D341Med (cell line): ENCODE measurements at places on chromosomes 7 and 10.

GRCh38 chr7:16753932-16754855 is 639 bp downstream of the TSPAN13 start:
- DNase-seq: peak; percentile 68

DNA sequence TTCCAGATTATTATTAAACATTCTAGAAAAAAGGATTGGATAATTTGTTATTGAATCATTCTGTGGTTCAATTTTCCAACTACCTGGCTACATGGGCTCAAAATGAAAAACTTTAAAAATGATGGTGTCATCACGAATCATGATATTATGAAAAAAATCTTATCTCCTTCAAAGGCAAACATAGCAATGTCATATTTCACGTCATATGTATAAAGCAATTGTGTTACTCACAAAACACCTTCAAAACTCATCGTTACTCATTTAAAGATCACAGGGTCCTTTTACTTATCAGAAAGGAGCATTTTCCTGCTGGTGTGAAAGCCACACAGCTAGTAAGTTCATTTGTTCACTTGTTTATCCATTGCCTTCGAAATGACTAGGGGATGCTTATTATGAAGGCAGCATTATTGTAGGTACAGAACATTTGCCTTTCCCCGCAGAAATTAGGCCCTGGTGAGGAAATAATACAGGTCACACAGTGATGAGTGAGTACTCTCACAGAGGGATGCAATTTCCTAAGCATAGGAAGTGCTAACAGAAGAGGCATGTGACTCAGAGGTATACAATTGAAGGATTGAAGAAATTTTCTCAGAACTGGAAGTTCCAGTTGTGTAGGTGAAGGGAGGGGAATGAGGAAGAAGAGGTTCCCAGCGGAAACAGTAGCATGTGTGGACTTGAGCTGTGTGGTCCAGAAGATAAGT is 478.7 kb downstream of the INHBA start:
- DNase-seq: no peak

- DNase-seq: no peak
These were observed 85.9 kb downstream of the AHR start for GRCh38 chr7:17384400-17384799.

GRCh38 chr7:46115410-46115809 is 194.3 kb upstream of the IGFBP3 start:
- DNase-seq: no peak

DNA sequence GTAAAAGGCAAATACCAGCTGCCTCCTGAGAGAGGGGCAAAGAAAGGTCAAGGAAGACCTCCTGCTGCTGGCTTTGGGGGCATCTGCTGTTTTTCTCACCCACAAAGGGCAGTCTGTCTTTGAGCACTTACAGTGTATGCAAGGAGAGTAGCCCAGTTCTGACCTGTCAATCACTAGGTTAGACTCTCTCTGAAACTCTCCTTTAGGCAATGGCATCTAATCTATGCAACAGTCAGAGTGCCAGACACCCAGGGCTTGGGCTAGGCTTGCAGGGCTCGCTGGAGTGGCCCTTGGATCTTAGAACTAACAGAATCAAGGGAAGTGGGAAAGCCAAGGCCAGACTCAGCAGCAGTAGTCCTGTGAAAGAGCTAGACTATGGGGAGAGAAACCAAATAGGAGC is 522.9 kb downstream of the NRG3 start:
- DNase-seq: no peak

GRCh38 chr7:128883622-128884448 is 21.2 kb downstream of the ATP6V1F start:
- peak; percentile 91 for DNase-seq

- no peak for DNase-seq
These were observed 310.3 kb upstream of the AKR1E2 start for GRCh38 chr10:4515721-4516120.

- DNase-seq: no peak
These were observed 89.8 kb downstream of the PRTFDC1 start for GRCh38 chr10:24862589-24862988.

DNA sequence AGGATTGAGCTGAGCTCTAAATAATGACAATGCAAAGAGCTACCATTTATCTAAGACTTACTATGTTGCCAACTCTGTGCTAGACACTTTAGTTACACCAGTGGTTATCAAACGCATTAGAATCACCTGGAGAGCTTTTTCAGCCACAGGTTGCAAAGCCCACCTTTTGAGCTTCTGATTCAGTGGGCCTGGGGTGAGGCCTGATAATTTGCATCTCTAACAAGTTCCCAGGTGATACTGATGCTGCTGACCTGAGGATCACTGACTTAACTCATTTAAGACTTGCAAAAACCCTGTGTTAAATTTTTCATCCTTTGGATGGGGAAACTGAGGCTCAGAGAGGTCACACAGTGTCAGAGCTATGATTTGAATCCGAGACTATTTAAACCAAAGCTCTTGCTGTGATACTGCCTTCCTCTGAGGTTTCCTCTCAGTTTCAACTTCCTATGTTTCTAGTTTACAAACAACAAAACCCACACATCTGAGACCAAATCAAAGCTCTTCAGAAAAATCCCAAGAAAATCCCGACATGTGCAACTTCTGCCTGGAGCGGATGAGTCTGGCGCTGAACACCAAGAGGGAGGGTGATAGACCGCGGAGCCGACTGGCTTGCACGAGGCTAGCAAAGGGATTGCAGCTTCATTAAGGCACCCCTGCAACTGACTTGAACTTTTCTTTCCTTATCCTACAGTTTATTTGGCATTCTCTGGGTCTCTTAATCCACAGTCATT is 124.9 kb downstream of the CYP26A1 start:
- DNase-seq: no peak

GRCh38 chr10:22618078-22618785 is 96.1 kb downstream of the PIP4K2A start:
- no peak for DNase-seq

DNA sequence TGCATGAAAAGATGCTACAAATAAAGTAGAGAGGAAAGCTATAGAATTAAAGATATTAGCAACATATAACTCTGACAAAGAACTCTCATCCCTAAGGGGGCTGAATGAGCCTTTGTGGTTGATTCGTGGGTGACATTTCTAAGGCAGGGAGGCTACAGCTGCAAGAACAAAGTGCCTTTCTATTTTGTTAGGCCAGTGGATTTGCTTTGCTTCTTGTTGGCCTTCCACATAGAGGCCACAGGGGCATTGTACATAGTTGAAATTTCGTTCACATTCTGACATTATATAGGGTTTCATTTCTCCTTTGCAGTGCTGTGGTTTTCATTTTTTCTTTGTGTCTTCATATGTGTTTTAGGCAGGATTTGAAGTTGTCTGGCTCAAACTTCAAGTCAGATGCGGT is 819.2 kb upstream of the C7orf33 start:
- DNase-seq: no peak

DNA sequence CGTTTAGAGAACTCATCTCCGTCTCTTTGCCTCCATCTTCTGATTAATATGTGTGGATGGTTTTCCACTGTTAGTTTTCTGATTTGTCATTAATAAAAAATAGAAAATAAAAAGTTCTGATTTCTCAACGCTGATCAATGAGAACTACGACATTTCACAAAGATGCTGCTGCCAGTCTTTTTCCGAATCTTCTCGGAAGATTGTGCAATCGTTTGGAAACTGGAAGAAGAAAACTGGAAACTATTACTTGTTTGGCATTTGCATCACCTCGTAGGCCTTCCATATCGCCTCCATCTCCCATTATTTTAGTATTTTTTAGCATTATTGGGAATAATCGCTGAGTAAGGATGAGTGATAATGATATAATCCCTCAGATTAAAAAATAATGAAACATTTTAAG is 123.2 kb upstream of the KLF6 start:
- DNase-seq: no peak

- no peak for DNase-seq
These were observed 311.4 kb upstream of the LRGUK start for GRCh38 chr7:133815611-133816210.

GRCh38 chr10:25038325-25038724 is 21.9 kb downstream of the THNSL1 start:
- no peak for DNase-seq

GRCh38 chr10:48594803-48595538 is 9.9 kb downstream of the ARHGAP22 start:
- DNase-seq: no peak

GRCh38 chr7:151173386-151174245 is 6.1 kb upstream of the GBX1 start:
- no peak for DNase-seq

GRCh38 chr7:158312789-158313188 is 274.8 kb downstream of the PTPRN2 start:
- no peak for DNase-seq

GRCh38 chr7:44972562-44972961 is 6.3 kb downstream of the MYO1G start:
- no peak for DNase-seq

GRCh38 chr7:101941481-101942383 is 124.3 kb downstream of the CUX1 start:
- DNase-seq: no peak

DNA sequence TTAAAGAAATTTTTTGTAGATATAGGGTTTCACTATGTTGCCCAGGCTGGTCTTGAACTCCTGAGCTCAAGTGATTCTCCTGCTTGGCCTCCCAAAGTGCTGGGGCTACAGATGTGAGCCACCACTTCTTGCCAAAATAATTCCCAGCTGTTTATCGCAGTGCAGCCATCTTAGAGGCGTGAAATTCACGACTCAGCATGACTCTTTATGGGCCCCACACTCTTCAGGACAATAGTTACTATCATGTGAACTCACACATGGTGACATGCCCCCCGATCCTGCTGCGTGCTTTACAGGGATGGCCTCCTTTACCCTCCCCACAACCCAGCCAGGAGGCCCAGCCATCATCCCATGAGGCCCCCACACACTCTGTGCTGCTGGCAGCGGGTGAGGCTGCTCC is 4.6 kb downstream of the COX19 start:
- no peak for DNase-seq

GRCh38 chr10:29409241-29410054 is 120.6 kb downstream of the LYZL1 start:
- peak; percentile 80 for DNase-seq

GRCh38 chr10:10872035-10872673 is 145.5 kb upstream of the CELF2 start:
- no peak for DNase-seq

- no peak for DNase-seq
These were observed 43.1 kb upstream of the GATAD1 start for GRCh38 chr7:92404170-92404614.
